ENCODE measurements at places on chromosomes 16 and 17. TPM values are rescaled to one million over a fixed set of nuclear protein-coding genes. Genes with fewer than 3 reads are reported as not detected.

TP53TG3F gene
- not detected for polyA plus RNA-seq

SLC46A1 gene
- polyA plus RNA-seq: 9.4 TPM

BCAR1 gene
- polyA plus RNA-seq: 76.2 TPM

TAF1C gene
- 36.6 TPM for polyA plus RNA-seq

GP1BA gene
- polyA plus RNA-seq: 2.5 TPM

KCNAB3 gene
- polyA plus RNA-seq: 10.0 TPM

CHD9NB gene
- polyA plus RNA-seq: 7.9 TPM

GNAO1 gene
- polyA plus RNA-seq: 27.6 TPM

CRHR1 gene
- polyA plus RNA-seq: not detected

UTS2R gene
- not detected for polyA plus RNA-seq

DNA sequence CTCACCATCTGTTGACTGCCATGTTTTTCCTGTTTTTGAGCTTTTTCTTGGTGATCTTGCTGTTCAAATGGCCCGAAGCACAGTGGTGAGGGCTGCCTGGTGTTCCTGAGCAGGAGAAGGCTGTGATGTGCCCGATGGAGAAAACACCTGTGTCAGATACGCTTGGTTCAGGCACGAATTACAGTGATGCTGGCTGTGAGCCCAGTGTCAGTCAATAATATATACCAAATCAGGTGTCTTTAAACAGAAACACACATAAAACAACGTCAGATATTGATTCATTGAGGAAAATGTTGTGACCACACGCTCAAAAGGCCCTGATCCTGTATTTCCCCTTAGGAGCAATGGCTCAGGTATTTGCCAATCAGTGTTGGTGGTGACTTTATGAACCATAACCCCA is 111.7 kb downstream of the SDR42E1 start:
- DNase-seq: no peak

GRCh38 chr17:2905269-2905668 is 109.0 kb downstream of the RAP1GAP2 start:
- DNase-seq: no peak

- DNase-seq: no peak
These were observed 37.0 kb upstream of the CDH1 start for GRCh38 chr16:68700120-68700519.

GRCh38 chr16:12586701-12587100 is 217.0 kb downstream of the CPPED1 start:
- no peak for DNase-seq

DNA sequence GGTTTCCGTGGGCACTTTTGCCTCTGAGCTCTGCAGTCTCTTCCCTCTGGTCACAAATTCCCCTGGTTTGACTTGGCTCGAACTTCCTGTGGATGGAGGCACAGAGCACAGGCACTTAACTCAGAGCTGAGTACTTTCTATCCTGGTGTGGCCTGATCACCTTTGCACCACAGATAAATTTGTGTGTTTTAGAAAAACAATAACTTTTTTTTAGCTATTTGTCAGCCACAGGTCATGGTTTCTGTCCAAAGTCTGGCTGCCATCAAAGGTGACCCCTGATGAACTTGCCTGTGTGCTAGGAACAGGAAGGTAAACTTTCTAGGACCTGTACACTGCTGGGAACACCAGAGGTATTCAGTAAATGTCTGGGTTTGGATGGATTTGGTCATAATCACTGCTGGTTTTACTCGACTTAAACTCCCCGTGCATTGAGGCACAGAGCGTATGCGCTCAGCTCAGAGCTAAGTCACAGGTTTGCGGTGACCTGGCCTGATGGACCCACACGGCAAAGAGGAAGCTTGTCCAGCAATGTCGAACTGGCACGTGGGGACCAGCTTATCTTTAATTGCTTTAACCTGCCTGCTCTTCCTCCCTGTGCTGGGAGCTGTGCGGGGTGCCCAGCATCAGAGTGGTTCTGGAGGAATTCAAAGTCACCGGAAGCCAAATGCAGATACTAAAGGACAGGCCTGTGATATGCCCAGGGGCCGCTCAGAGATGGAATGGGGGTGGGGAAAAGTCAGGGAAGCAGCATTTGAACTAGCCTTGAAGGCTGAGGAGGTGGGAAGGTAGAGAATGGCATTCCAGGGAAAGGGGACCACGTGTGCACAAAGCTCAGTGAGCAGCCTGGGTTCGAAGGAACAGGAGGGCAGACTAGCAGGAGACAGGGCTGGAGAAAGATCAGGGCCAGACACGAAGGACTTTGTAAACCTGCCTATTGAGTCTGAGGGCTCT is 12.9 kb downstream of the SLC13A5 start:
- no peak for DNase-seq

GRCh38 chr16:85441189-85441889 is 171.8 kb upstream of the GSE1 start:
- no peak for DNase-seq

DNA sequence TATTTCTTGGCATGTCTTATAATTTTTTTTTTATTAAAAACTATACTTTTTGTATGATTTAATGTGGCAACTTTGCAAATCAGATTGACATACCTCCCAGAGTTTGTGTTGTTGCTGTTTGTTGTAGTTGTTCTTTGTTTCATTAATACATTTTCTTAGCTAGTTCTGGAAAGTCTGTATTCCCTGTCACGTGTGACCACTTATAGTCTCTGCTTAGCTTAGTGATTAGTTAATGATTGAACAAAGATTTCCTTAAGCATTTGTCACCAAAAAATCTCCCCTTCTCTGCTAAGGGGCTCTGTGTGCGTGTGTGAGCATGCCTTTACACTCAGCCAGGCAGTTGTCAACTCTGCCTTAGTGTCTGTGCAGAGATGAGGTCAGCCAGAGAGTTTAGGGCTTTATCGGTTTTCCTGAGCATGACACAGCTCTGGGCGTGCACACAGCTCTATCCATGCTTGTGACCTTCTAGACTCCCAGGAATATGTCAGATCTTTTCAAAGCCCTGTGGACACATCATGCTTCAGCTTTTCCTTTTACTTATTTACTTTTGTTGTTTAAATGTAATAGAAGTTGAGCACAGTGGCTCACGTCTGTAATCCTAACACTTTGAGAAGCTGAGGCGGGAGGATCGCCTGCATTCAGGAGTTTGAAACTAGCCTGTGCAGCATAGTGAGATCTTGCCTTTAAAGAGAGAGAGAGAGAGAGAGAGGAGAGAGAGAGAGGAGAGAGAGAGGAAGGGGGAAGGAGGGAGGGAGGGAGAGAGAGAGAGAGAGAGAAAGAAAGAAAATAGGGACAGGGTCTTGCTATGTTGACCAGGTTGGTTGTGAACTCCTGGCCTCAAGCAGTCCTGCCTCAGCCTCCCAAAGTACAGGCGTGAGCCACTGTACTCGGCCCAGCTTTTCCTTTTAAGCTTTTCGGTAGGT is 21.9 kb downstream of the DNAI2 start:
- no peak for DNase-seq

- peak; percentile 26 for DNase-seq
These were observed 684 bp downstream of the YPEL2 start for GRCh38 chr17:59331929-59332748.

DNA sequence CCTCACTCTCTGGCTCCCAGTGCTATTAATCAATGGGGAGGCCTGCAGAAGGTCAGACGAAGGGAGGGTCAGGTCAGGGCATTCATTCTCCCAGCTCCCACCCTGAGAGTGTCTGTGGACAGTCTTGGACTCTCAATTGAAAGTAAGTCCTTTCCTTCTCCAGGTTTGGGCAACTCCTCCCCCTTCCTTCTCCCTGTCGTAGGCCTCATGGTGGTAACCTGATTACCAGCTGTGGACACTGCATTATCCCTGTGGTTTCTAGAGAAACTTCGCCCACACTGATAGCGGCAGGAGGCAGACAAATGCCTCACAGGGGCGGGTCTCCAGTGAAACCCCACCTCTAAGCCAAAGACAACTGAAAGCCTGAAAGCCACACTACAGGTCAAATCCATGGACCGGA is 57.7 kb upstream of the SLC25A19 start:
- DNase-seq: no peak

GRCh38 chr16:58883131-58883530 is 149.0 kb upstream of the GOT2 start:
- DNase-seq: no peak

DNA sequence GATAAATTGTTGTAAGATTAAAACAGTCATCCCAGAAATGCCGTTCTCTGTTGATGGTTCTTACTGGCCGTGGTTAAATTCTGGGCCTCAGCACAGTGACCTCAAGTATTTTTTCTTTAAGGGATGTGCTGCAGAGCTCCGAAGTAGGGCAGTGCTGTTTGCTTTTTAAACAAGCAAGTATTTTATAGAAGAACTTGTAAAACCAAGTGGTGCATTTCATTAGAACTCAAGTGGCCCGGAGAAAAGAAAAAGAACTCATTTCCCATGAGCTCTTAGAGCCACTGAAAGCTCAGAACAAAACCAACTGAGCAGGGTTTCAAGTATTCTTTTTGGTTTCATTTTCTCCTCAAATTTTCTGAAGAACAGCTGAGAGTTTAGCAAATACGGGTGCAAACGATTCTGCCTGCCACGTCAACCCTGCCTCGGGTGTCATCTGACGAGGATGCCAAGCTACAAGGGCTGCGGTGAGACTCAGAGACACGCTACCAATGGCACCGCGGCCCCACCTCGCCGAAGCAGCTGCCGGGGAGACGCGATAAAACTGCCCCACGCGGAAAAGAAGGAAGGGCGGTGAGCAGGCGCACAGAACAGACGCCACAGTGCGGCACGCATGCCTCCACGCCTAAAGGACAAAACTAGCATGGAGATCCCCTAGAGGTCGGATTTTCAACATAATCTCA is 6.3 kb downstream of the LMF1 start:
- DNase-seq: no peak

DNA sequence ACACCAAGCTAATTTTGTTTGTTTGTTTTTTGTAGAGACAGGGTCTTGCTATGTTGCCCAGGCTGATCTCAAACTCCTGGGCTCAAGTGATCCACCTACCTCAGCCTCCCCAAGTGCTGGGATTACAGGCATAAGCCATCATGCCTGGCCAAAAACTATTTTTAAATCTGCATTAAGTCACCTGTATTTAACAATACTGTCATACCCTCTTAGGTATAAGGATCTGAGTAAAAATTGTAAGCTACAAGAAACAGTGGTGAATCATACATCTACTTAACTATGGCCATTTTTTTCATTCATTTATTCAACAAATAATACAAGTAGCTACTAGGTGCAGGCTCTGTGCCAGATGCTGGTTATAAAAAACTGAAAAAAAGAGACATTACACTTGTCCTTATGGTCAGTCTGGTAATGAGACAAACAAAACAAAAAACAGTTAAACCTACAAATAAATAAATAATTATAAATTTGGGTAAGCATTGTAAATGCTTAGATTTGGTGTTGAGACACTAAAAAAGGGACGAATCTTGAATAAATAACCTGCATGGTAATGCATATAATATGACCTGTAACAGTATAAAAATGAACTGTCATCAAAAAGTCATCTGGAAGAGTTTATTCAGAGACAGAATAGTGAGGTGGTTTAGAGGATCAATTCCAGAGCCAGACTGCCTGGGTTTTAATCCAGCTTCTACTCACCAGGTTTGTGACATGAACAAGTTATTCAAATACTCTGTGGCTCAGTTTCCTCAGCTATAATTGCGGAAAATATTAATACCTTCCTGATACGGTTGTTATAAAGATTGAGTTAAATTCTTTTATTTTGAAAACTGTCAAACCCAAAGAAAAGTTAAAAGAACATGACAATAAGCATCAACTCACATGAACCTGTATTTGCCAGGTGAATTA is 26.8 kb downstream of the BRIP1 start:
- DNase-seq: no peak

DNA sequence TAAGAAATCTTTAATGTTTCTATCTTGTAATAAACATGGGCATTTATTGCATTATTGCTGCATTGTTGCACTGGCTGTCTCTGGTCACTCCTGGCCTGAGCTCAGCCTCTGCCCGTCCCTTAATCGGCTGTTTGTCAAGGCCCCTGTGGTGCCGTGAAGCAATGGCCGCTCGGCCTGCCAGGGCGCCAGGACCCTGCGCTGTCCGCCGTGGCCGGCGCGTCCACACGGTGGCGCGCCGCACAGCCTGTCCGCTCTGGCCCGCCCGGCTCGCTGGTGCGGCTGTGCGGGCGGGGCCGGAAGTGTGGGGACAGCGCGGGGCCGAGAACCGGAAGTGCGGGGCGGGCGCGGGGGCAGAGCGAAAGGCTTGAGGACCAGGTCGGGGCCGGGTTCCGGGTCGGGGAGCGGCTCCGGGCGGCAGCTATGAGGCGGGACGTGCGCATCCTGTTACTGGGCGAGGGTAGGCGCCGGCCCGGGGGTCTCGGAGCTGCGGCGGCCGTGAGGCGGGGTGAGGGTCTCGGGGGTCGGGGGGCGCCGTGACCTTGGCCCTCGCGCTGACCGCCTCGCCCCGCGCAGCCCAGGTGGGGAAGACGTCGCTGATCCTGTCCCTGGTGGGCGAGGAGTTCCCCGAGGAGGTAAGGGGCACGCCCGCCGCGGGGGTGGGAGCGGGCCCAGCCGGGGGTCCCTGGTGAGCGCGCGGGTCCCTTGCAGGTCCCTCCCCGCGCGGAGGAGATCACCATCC is at the start of gene RHOT2:
RHOT2 (plus strand) TSS at position 353 of the 739 bp plus-strand sequence; CDS start at position 421, 68 bp downstream.
- peak; percentile 89 for DNase-seq

- DNase-seq: no peak
These were observed 5.5 kb downstream of the PRR29 start for GRCh38 chr17:64003526-64004121.

- DNase-seq: no peak
These were observed 49.1 kb upstream of the CPNE2 start for GRCh38 chr16:57043248-57043647.

DNA sequence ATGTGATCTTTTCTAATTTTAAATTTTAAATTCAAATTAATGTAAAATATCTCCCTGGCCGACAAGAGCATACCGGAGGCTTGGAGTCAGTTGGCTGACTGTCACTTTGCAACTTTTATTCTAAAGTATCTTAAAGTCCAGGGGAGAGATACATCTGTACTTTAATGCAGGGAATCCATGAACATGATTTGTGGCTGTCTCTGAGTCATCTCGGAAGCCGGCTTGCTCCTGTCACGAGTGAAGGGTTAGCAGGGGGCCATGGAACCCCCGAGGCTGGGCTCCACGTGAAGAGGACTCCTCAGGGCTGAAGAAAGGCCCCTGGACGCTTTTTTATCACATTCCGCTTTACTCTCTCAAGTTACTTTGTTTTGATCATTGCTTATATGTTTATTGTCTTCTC is 13.3 kb downstream of the TVP23A start:
- DNase-seq: no peak

Measured in right lung (tissue), 10 donors.